ENCODE measurements at places on chromosomes 13 and 19.

DNA sequence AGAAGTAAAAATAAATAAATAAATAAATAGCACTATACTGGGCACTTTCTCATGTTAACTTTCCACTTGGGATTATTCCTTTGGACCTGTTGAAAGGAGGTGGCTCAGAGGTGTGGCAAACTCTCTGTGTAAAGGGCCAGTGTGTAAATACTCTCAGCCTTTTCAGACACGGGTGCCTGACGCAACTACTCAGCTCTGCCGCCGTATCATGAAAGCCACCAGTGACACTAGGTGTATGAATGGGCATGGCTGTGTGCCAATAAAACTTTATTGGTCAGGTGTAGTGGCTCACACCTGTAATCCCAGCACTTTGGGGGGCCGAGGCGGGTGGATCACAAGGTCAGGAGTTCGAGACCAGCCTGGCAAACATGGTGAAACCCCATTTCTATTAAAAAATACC is 20.1 kb upstream of the SLC39A3 start:
- no peak for DNase-seq

DNA sequence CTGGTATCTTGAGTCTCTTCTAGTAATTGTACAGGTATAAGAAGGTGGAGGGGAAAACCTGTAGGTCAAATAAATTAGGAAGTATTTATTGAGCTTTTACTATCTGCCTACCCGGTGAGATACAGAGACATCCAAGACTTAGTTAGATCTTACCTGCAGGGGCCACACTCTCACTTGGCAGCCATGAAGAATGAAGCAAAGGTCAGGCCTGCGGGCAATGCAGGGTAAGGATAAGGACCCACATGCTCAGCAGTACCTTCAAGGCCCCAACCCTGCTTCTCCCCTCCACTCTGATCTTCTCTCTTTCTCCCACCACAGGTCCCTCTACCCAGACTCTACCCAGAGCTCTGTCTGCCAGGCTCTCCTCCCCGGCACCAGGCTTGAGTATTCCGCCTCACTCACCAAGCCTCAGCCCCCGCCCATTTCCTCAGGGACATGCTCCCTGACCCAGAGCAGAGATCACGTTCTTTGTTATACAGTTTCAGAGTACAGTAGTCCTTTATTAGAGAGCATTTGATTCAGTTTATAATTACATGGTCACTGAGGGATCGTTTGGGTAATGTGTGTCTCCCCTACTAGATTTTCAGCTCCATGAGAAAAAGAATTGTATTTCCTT is 18.9 kb upstream of the CLDN10 start:
- DNase-seq: no peak

DNA sequence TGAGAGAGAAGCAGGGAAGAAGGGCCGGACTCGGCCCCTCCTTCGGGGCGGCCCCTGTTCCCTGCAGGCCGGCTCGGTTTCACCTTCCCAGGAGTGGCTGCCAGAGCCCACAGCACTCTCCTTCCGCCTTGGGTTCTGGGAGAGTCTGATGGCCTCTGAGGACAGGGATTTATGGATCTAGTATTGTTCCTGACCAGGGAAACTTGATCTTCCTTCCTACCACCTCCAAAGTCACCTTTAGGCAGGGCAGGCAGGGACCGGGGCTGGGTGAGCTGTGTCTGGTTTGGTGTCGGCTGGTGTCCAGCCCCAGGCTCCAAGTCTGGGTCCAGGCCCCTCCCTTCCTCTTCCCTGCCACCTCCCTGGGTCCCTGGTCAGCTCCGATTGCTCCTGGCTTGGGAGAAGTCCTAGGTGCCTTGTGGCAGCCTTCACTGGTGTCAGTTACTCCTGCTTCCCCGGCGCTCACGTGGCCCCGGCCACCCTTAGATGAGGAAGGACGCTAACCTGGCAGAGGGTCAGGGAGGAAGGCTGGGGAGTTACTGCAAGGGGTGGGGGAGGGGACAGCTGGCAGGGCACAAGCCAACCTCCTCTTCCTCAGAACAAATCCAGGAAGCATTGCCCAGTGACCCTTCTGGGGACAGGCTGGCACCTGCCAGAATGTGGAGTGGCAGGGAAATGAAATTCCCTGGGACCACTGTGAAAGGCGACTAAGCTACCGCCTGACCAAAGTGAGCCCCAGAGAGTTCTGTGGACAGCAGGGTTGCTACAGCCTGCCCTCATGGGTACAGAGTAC is 18.8 kb downstream of the RFX1 start:
- DNase-seq: no peak

DNA sequence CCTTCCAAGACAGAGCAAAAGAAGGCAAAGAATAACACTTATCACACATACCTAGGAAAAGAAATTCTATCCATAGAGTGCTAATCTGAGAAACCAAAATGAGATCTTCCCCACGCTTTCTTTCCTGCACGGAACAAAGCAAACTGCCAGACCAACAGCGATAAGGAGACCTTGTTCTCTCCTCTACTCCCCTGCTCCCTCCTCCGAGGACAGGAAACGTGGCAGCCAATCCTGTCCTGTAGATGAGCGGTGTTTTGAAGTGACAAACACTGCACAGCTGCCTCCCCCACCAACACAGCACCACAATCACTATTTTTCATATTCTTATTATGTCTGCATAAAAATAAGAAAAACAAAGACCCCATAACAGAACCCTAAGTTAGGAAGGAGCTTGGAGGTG is 113.9 kb upstream of the IRS2 start:
- no peak for DNase-seq

DNA sequence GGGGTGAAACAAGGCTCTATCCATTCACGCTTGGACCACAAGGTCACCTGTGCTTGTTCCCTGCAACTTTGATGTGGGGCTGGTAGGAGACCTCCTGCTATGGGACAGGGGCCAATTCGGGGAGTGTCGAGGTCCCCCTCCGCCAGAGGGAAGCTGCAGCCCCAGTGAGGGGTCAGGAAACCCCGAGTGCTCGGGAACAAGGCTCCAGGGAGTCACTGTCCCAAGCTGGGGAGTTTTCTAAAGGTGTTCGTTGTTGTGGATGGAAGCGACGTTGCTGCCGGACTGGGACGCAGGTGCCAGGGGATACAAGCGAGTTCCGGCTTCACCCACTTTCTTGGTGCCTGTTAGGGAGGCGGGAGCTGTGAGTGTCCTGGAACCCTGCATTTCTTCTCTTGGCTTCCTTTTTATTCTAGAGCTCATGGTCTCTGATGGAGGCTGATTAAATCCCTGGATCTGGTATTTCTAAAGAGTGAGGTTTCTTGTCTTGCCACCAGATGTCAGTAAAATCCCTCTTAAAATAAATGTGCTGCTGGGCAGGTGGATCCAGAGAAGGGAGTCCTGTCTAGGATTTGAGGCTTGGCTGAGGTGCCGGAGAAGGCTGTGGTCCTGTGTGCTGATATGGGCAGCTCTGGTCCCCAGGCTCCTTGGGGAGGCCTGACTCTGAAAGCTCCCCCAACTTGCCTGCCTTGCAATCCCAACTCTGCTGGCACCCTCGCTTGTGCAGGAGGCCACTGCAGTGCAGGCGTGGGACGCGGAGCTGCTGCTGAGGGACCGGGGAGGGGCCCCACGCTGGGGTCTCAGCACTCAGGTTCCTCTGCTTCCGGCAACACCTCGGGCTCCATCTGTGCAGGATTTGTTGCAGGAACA is 153.9 kb downstream of the TEX29 start:
- no peak for DNase-seq
